Skeletal muscle cell (primary cell): ENCODE measurements at places on chromosomes 4 and X.

DNA sequence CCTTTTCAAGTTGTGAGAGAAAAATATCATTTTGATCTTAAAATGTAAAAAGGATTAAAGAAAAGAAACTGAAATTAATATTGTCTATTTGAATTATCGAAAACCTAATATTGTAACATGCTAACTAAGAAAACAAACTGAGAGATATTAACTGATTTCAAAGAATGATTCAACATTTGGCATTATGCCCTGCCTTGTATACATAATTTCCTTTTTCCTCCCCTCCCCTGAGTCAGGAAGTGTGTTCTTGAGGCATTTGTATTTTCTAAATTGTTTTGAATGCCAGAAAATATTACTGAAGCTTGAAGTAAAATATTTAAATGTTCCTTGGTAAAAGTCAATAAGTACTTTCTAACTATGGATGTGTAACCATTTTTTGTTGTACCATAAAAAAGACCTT is 49.4 kb downstream of the RPS6KA3 start:
- peak; percentile 15 for DNase-seq

- no peak for DNase-seq
Measured at GRCh38 chr4:151864068-151864467, 103.3 kb upstream of the GATB start.

DNA sequence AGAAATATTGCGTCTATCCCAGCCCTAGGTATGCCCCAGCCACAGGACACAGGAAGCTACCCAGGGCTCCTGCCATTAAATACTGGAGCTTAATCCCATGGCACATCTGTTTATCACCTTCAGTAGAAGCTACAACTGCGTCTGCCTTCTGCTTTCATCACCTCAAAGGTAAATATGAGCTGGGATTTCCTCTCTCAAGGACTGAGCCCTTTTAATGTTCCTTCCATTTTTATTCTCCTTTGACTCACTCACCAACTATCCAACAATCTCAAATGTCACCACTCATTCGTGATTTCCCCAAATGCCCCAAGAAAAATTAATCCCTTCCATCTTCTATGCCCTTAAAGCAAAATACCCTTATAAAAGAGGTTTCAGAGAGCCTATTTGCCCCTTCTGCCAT is 1.8 kb upstream of the MID1 start:
- no peak for DNase-seq

- peak; percentile 83 for DNase-seq
Measured at GRCh38 chr4:20506827-20507226, 193.4 kb upstream of the PACRGL start.

DNA sequence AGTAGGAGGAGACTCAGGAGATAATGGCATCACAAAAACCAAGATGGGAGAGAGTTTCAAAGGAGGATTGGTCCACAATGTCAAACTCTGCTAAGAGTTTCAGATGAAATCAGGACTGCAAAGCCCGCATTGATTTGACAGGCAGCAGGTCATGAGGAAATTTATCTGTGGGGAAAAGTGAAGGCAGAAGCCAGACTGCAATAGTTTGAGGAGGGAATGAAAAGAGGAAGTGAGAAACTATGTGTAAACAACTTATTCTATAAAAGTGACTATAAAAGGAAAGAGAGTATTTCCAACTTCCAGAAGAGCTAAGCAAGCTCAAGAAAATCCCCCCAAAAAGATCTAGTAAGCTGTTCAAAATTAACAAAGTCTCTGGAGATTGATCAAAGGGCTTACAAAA is 66.3 kb upstream of the DGKK start:
- DNase-seq: no peak

GRCh38 chrX:101206471-101206870 is 13.1 kb upstream of the DRP2 start:
- no peak for DNase-seq
